ENCODE measurements at places on chromosomes 7 and 10. TPM values are rescaled to one million over a fixed set of nuclear protein-coding genes. Genes with fewer than 3 reads are reported as not detected.

GRCh38 chr10:43765516-43765915 is 116.8 kb upstream of the ZNF32 start:
- no peak for DNase-seq

DNA sequence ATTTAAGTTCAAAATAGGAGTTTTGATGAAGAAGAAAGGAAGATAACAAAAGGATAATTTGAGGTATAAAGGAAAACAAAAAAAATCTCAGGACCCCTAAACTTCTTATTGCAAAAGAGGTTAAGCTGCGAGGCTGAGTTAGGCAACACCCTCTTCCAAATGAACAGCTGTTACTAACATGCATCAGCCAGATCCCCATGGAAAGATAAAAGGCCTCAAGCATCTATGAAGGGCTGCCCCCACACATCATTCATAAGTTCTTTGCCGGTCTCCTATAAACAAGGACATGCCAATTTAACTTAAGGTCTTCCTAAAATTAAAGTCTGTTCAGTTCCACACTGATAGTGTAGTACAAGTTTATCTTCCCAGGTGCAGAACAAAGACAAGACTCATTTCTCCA is 75.8 kb upstream of the IMMP2L start:
- no peak for DNase-seq

SCD gene
- 348 TPM for total RNA-seq

- no peak for DNase-seq
Measured at GRCh38 chr10:125141860-125142484, 18.4 kb downstream of the CTBP2 start.

DNA sequence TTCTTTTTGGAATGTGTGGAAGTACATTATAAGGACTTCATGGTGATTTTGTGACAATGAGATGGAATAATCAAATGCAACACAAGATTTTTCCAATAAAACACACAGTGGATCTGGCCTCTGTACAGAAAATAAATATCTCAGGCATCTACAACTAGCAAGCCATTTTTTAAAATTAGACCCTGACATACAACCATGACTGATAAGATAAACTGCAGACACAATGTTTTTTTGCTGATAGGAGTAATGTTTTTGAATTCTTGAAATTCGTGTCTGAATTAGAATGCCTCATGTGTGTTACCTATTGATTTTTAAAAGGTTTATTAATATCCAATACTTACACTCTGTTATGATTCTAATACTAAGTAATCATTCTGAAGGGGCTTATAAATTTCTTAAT is 328.1 kb downstream of the HGF start:
- DNase-seq: no peak

- no peak for DNase-seq
Measured at GRCh38 chr7:16993543-16993942, 111.8 kb upstream of the AGR3 start.

GRCh38 chr10:18424200-18424599 is 227.2 kb downstream of the NSUN6 start:
- no peak for DNase-seq

DNA sequence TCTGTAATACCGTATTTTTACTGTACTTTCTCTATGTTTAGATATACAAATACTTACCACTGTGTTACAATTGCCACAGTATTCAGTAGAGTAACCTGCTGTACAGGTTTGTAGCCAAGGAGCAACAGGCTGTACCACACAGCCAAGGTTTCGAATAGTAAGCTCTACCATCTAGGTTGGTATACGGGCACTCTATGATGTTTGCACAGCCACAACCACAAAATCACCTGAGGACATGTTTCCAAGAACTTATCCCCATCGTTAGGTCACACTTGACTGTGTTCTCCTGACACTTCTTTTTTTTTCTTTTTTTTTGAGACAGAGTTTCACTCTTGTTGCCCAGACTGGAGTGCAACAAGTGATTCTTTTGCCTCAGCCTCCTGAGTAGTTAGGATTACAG is 134.6 kb upstream of the TRIM24 start:
- no peak for DNase-seq

- no peak for DNase-seq
Measured at GRCh38 chr10:121137533-121137932, 286.4 kb downstream of the WDR11 start.

GRCh38 chr7:136036336-136036735 is 59.2 kb upstream of the MTPN start:
- DNase-seq: no peak

GIMAP7 gene
- not detected for total RNA-seq

GRCh38 chr7:91533996-91534395 is 269.8 kb downstream of the FZD1 start:
- DNase-seq: no peak

STEAP1 gene
- total RNA-seq: 14.9 TPM

ITGA8 gene
- 0.17 TPM for total RNA-seq

GRCh38 chr10:43209074-43209455 is 57.8 kb downstream of the RASGEF1A start:
- DNase-seq: no peak

GRCh38 chr7:70539205-70539604 is 592.7 kb upstream of the GALNT17 start:
- DNase-seq: no peak

DNA sequence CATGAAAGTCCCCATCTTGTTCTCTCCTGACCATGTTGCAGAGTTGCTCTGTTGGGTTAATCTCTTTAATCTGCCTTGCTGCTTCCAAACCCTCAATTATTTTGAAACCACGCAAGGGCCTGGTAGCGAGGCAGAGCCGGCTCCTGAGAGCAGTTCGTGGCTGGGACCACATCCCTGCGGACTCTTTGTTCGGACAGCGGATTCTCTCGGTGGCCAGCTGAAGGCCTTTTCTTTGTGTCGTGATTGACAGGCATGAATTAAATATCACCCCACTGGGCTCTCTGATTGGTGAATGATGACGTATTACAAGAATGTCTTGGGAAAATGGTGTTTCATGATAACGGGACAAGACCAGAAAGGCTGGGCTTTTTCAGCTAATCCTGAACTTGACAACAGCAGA is 66.9 kb upstream of the ARHGAP21 start:
- no peak for DNase-seq

Measured in mammary epithelial cell (primary cell).